Frontal cortex (tissue), 4 donors: ENCODE measurements at places on chromosomes 11 and 22. TPM values are rescaled to one million over a fixed set of nuclear protein-coding genes. Genes with fewer than 3 reads are reported as not detected.

- no peak for DNase-seq
These were observed 110.7 kb downstream of the RPL27A start for GRCh38 chr11:8793114-8793777.

DNA sequence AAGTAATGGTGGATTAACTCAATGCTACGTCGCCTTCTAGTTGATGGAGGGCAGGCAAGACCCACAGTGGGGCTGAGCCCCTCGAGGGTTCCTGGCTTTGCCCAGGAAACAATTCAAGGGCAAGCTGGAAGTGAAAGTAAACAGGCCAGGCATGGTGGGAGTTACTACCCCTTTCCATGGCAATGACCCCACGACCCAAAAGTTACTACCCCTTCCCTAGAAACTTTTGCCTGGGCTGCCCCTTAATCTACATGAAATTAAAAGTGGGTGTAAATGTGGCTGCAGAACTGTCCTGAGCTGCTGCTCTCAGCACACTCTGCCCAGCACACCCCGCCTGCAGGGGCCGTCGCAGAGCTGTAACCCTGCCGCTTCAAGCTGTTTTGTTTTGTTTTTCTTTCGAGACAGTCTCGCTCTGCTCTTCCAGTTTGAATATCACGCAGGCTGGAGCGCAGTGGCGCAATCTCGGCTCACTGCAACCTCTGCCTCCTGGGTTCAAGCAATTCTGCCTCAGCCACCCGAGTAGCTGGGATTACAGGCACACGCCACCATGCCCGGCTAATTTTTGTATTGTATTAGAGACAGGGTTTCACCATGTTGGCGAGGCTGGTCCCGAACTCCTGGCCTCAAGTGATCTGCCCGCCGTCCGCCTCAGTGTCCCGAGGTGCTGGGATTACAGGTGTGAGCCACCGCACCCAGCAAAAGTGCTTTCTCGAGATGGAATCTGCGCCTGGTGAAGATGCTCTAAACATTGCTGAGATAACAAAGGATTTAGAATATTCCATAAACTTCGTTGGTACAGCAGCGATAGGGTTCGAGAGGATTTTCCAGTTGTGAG lies 5.9 kb upstream of the RNH1 start:
- no peak for DNase-seq

Gene FOSL1
- total RNA-seq, result not detected

Gene EFEMP2
- 13.0 TPM for total RNA-seq

Gene SYT9
- total RNA-seq, result 7.3 TPM
